ENCODE measurements at places on chromosomes 3 and 15.

- no peak for DNase-seq
These were observed 56.2 kb downstream of the ZNF445 start for GRCh38 chr3:44421280-44421679.

GRCh38 chr3:147299656-147300055 lies 106.7 kb downstream of the ZIC4 start:
- no peak for DNase-seq

DNA sequence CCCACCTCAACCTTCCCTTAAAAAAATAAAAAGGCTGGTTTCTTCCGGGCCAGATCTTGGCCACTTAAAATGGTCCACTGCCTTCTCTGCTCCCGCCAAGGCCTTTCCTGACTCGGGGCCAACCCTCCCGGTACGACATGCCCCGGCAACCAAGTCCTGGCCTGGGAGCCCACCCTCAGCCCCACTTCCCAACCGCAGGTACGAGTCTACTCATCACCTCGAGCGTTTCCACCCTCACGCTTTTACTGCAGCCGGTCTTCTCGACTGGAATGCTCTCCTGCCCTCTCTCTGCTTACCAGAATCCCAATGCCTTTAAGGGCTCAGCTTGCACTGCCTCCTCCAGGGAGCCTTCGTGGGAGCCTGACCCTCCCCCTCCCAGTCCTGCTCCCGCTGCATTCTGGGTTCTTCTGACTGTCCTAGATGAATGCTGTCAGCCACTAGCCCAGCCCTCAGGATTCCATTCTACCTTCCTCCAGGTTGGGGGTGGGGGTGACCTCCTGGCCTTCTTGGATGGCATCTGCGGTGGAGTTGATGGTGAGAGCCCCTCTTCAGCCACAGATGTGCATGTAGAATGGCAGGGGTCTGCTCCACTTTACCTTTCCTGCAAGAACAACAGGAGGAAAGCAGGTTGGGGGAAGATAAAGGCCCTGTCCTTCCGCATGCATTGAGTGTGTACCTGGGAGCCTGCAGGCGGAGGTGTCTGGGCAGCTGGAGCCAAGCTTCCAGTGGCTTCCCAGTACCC lies 1.1 kb upstream of the CSRNP1 start:
- DNase-seq = no peak

DNA sequence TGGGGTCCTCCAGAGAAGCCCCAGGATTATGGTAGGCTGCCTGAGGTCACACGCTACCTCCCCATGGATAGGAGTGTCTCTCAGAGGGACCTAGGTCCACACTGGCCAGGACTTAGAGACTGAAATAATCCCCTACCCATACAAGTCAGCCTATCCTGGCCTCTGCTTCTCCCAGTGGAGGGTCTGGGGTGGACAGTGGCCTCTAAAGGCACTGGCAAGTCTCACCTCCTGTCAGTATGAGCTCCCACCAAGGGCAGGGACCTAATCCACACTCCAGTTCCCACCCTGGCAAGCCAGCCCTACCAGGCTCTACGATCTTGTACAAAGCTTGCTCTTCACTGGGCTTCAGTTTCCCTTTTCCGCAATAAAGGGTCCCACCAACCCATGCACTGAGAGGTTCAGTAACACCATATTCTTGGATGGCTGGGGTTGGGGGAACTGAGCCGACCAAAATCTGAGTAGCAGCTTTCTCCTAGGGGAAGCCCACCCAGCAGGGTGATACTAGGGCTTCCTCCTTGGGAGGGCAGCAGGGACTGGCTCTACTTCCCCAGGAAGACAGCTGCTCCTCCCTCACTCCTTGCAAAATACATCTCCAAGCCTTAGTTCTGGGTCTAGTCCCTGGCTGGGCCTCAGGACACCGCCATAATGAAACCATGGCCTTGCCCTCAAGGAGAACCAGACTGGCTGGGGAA lies 2.4 kb downstream of the CISH start:
- no peak for DNase-seq

- no peak for DNase-seq
These were observed 126.2 kb upstream of the MRPS22 start for GRCh38 chr3:139217633-139218032.

GRCh38 chr3:114646526-114646925 lies 352.7 kb downstream of the TIGIT start:
- DNase-seq = no peak

- peak; percentile 69 for DNase-seq
These were observed 762 bp downstream of the NCK1 start for GRCh38 chr3:136862617-136863322.

DNA sequence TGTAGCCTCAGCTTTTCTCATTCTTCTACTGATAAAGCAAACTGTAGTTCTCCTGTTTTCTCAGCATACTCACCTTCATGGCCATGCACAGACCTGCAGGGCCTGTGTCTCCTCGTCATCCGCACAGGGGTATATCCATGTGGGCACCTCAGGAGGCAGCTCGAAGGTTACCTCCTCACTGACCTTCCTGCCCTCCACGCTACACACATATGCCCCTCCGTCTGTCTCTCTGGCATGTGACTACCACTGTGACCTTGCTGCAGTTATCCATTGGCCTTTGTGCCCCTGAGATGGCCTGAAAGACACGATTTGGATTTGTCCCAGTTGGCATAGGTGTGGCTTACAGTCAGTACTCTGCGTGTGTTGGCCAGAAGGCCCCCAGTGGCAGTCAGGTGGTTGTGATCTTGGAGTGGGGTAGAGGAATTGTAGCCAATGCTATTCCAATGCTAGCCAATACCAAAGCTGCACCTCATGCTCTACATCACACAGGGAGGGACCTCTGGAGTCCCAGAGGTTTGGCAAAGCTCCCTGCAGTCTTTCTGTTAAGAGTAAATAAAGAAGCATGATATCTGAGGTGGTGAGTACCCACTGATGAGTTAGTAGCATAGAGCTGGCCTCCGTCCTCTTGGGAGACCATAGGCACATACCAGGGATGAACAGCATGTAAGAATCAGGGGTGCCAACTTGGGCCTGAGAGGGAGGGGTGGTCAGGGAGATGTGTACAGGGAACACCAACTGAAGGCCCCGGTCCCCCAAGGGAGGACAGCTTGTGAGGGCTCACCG lies 143.4 kb downstream of the EEFSEC start:
- no peak for DNase-seq

DNA sequence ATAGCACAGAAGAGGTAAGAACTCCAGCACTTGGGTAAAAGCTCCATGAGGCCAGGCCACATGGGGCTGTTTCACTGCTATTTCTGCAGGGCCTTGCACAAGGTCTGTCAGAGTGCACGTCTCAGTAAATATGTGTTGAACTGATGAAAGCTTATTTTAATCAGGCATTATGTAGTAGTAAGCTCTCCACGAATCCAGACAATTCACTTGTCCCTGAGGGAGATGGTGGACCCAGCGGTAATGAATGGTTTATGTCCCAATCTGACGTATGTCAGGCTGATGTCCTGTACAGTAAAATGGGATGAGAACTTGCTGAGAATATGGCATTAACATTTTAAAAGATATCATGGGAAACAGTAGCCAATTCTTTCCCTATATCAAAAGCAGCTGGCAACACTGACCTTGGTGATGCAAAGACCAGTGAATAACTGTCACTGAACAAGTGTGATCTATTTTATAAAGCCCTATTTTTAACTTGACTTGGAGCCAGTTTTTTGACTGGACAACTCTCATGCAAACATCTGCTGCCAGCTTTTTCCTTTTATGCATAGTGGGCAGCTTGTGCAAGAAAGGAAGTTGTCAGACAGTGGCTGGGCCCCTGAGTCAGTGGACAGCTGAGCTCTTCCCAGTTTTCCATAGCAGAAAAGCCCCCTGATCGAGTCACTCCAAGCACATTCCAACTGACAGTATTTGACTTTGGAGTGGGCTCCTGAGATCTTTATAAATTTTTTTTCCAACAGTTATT lies 519.8 kb upstream of the MDFIC2 start:
- no peak for DNase-seq

DNA sequence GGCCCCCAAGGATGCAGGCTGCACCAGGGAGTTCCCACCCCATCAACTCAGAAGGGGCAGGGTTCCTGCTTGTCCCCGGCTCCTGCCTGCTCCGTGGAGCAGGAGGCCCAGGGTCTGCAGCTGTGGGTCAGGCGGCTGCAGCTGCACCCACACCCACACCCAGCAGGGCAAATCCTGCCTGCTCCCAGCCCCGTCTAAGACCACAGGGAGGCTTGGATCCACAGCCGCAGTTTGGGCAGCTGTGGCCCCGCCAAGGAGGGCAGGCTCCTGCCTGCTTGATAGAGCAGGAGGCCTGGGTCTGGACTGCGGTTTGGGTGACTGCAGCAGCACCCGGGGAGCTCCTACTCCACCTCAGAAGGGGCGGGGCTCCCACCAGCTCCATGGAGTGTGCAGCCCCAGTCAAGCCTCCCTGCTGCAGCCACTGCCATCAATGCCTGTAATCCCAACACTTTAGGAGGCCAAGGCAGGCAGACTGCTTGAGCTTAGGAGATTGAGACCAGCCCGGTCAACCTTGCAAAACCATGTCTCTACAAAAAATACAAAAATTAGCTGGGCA lies 163.6 kb downstream of the OSBPL10 start:
- no peak for DNase-seq
